ENCODE measurements at places on chromosomes 1 and 21.

GRCh38 chr1:68459796-68460195 lies 10.0 kb upstream of the RPE65 start:
- DNase-seq: no peak

DNA sequence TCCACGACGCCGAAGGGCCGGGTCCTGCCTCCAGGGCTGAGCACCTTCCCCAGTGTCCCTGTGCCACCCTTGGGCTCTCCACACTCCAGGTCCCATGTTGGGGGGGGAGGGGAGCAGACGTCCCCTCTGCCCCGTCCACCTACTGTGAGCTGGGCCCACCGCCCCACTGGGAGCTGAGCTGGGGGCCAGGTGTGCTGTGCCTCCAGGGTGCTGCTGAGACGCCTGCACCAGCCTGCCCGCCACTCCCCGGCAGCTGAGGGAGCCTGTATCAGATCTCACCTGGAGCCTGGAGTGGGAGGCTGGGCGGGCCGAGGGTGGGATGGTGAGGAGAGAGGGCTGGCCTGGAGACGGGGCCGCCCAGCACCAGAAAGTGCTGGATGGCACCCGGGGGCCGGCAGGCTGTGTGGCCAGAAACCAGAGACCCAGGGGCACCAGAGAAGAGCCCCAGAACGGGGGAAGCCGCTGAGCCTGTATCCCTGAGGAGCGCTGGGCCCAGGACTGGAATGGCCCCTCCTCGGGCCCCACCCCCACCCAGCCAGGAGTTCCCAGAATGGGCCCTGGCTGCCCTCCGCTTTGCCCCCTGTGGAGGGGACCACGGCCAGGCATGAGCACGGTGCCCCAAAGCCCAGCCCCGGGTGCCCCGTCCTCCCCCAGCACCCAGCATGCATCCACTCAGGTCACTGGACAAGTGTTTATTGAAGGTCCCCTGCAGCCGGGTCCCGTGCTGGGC lies 3.4 kb downstream of the TNFRSF18 start:
- no peak for DNase-seq

DNA sequence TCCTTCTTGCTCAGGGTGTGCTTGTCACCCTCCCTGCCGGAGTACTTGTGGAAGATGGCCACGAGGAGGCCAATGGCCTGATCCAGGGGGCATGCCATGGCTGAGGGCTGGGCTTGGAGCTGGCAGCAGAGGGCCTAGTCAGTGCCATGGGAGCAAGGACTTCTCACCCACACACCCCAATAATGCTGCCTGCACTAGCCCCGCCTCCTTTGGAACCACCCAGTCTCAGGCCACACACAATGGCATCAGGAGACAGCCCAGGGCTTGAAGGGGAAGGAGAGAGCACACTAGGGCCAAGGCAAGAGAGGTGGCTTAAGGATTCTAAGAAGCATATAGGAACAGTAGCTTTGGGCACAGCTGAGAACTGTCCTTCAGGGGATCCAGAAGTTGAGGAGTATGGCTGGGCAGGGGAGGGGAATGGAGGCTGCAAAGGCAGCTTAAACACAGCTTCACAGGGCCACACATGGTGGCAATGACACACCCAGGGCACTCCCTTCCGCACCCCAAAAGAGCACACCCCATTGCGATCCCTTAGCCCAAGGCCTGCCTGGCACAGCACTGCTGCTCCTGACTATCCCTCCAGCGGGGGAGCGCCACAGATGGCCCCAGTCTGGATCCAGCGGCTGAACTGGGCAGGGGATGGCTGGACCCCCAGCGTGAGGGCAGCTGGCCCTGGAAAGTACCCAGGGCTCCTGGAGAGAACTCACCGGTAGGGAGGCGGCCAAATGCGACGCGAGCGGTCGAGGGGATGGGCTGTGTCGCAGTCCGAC lies at the start of gene S100A6:
Gene S100A6, minus strand, starts transcription at position 750 of the 770 bp plus-strand sequence. Its CDS starts 652 bp downstream, at position 98.
- DNase-seq: no peak

GRCh38 chr1:169427081-169427641 lies at the start of gene CCDC181:
TSS of gene CCDC181 (minus strand) at chr1:169427474. CDS start at chr1:169424927, 2,547 bp downstream.
- peak; percentile 19 for DNase-seq

DNA sequence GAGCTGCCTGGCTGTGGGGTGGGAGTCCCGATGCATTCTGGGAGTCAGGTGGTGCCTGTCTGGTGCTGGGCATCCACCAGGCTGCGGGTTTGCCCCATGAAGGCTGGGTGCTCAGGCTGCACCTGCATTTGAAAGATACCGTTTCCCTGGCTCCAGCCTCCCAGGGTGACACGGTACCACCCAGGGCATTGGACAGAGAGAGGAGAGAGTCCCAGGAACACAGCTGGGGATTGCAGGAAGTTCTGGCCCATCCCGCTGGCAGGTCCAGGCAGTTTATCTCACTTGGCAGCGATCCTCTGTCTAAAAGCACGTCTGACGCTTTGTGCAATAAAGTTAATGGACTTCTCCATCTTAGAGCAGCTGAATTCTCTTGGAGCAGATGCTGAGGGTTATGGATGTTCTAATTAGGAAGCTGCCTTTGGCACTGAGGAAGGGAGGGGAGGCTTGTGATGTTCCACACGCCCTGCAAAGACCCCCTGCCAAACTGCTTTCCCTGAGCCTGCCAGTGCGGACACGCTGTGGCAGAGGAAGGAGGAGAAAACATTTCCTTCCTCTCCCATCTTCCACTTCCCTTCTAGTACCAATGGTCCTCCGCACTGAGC lies 246.9 kb downstream of the GRIK3 start:
- no peak for DNase-seq

DNA sequence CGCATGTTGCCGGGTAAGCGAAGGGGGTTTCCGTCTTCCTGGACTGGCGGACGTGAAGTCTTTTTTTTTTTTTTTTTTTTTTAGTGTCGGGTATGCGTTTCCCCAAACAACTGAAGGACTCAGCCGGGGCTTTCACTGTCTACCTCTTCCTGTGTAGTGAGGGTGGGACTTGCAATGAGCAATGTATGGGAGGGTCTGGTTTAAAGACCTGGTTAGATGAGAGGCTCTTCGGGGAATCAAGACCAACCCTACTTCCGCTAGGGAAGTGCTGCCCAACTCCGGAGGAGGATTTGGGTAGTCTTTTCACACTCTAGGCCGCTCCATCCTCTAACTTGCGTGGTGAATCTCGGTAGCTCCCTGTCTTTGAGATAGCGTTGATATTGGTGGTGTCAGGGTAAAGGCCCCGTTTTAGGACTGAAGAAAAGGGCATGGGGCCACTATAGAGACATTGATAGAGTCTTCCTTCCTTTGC lies 754 bp downstream of the PRRC2C start:
- no peak for DNase-seq

DNA sequence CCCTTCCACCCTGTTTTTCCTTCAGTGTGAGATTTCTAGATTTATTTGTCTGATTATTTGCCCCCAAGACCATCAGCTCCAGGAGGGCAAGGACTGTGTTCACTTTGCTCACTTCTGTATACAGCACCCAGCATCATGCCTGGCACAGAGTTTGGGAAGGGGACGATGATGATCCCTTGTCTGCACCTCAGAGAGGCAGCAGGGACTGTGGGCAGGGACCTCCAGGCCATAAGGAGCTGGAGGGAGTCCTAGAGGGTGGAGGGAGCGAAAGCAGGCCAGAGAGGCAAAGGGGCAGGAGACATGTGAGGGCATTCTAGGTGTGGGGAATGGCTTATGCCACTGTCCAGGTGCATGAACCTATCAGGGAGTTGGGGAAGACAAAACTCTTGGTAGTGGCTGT lies 32.8 kb downstream of the H3-3A start:
- no peak for DNase-seq

GRCh38 chr1:223082914-223083313 lies 60.1 kb downstream of the TLR5 start:
- no peak for DNase-seq

DNA sequence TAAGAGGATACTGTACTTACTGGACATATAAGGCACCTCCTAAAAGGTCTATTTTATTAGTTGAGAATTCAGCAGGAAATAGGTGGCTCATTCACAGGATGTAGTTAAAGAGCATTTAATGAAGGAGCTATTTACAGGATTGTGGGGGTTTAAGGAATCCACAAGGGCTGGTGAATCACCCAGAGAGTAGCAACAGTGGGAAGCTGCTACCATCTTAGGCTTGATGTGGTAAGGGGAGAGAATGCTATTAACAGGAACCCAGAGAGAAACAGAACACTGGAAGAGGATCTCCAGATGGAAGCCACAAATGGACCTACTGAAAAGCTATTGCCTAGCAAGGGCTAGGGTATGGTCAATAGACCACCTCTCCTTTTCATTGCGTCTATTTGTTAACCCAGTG lies 52.0 kb upstream of the COL11A1 start:
- no peak for DNase-seq

DNA sequence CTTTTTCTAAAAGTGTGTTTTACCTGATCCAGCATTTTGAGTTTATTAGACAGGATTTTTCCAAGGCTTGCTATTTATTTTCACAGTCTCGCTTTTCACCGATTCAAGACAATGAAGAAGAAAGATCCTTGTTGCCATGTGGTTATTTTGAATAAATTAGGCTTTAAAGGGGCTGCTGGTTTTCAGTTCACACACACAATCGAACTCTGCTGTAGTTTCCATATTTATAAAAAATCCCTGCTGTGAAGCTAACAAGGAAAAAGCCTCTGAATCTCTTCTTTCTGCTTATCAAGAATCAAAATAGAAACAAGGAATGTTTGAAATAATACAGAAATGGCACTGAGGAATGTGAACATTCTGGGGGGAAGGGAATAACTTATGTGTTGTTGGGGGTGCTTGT lies 102.5 kb upstream of the KAZN start:
- DNase-seq: no peak

DNA sequence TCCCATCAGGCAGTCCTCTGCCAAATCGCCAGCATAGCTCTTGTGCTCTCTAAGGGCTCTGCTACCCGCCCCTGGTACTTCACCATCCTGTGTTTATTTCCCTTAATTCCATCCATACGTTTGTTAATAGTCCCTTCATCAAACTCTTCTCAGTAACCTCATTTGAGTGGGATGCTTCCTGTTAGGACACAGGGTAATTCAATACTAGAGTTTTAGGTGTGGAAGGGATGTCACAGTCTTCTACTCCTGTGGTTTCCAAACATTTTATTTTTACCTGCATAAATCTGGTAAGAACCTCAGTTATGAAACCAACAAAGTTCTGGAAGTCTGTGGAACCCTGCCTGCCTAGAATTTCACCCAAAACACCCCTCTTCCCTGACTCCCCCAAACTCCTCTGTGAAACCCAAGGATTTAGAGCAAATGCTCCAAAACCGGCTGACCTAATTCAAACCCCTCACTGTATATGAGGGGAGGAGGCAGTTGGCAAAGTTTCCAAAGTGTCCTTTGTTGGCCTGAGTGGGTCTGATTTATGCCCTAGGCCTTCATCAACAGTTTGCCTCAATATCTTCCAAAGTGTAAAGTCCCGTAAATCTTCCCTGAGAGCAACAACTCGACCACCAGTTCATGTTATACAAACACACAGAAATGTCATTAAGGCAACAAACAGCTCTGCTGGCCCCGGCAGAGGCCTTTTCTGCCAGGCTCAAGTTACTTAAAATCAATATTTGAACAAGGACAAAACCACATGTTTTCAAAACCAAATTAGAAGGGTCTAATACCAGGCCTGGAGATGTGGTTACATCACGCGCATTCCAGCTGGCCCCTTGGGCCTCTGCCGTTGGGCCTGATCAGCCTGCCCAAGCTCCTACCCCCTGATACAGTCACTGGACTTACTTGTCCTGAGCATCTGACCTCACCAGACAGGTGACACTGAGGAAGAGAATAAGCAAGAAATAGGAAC lies 82.4 kb upstream of the FGGY start:
- DNase-seq: no peak

DNA sequence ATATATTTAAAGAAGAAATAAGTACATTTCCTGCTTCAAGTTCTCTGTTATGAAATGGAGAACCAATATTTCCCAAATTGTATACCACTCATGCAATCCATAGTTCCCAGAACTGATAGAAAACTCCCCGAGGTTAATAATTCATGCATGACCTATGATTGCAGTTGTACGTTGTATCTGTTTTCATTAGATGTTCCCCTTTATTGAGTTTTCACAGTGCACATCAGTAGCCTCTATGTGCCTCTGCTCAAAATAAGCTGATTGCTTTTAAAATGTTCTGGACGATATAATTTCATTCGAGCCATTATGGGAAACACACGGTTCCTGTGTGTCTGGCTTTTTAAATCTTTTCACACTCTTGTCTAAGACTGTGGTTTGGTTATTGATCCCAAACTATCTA lies 253.1 kb upstream of the KIAA0040 start:
- DNase-seq: no peak

DNA sequence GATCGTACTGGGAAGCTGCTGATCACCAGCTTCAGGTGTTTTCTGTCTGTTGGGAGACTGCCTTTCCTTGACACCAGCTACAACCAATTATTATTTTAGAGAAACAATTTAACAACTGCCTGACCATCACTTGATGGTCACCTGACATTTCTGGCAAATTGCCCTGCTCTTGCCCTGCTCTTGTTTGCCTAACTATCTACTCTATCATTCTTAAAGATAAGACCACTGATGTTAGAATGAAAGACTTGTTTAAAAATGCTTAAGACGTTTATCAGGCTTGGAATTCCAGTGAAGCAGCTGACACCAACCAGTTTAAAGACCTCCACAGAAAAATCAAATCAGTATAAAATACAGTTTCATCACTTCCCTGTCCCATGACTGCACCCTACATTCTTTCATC lies 423.3 kb upstream of the CAMK1G start:
- DNase-seq: no peak

DNA sequence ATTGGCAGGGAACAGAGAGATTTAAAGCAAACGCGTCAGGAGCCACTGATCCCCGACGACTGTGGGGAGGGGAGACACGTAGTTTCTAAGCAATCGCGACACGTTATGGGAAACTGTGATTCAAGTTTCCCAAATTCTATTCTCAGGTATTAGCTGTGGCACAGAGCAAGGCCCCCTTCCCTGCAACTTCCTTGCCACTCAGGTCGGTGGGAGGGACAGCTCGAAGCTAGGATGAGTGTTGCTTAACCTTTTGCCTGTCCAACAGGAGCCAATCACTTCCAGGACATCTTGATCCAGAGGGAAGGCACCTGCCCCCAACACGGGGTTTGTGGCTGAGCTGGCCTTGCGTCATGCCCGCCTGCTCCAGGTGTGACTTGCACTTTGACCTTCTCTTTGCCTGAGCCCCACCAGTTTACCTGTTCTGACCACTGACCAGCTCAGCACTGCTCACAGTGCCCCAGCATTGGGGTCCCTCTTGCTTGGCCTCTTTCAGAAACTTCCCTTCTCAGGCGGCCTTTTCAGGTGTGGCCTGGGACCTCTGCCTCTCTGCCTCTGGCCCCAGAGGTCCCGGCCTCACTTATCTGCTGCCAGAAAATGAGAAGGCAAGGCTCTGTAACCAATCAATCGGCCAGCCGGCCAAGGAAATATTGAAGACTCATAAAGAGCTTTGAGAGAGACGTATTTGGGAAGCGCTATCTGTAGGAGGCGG lies 24.6 kb downstream of the TEX35 start:
- no peak for DNase-seq
